ENCODE measurements at places on chromosomes 1 and 21.
A peak's percentile ranks its signal among the peaks of the same experiment; 100 is the strongest.

DNA sequence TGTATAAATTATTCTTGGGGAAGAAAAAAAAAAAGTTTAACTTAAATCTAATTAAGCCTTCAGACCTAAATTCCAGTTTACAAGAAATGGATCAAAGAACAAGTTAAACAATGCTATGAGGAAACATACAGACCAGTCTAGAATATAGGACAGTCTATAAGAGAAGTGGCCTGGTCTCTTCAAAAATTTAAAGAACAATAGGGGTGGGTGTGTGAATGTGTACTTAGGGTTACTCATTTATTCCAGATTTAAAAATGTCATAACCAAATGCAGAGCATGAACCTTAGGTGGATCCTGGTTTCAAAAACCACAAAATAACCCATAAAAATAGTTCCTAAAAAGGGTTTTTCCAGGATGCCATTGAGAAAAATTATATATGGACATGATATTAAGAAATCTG is 21.8 kb upstream of the SYNJ1 start:
- no peak for DNase-seq

GRCh38 chr1:33361532-33362235 is 40.8 kb upstream of the A3GALT2 start:
- no peak for DNase-seq

- no peak for DNase-seq
Observed at GRCh38 chr1:29502225-29502910, 266.0 kb downstream of the PTPRU start.

- DNase-seq, result peak; percentile 22
Observed at GRCh38 chr1:7302873-7303272, 468.2 kb upstream of the VAMP3 start.

- peak; percentile 46 for DNase-seq
Observed at GRCh38 chr1:86507935-86508582, 38.8 kb upstream of the CLCA4 start.

DNA sequence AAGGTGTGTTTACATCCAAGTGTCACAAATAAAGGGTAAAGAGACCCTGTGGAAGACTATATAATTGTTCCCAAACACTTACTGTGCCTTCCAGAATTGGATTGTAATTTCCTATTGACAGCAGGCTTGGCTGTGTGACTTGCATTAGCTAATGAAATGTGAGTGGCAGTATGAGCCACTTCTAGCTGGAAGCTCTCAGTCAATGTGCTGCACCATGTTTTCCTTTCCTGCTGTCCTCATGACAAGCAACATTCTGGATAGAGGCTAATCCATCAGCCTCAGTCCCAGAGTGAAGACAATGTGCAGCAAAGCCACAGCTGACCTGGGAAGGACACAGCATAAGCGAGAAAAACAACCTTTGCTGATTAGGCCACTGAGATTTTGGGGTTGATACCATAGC is 5.9 kb upstream of the FOXJ3 start:
- no peak for DNase-seq

- DNase-seq, result peak; percentile 44
Observed at GRCh38 chr1:8147956-8148355, 121.8 kb upstream of the ERRFI1 start.

DNA sequence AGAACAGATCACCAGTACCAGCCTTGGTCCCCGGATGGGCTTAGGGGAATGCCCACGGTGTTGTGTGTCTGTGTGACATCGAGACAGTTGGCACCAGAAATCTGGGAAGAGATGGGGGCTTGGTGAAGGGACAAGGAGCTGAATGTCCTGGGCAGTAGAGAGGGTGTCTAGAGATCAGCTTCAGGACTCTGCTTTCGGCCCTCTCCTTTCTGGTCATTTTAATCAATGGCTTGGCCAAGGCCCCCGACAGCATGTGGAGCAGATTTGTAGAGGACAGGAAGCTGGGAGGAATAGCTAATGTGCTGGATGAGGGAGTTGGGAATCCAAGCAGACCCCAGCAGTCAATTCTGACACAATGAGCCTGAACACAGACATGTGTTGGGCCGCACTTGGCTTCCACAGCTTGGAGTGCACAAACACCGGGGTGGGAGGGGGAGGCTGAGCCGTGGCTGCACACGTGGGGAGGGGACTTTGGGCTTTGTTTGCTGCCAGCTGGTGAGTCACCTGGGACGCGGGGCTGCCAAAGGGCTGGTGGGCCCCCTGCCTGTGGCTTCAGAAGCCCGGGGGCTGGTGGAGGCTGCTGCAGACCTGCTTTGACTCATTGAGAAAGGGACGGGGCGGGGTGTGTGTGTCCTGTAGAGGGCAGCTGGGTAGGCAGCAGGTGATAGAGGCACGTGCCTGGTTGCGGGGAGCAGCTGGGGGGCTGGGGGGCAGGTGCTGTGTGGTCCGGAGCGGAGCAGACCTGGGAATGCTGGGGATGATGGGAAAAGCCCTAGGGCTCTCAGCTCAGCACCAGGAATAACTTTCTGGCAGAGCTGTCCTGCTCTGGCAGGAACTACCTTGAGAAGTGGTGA is 20.9 kb downstream of the SLC1A7 start:
- peak; percentile 58 for DNase-seq

DNA sequence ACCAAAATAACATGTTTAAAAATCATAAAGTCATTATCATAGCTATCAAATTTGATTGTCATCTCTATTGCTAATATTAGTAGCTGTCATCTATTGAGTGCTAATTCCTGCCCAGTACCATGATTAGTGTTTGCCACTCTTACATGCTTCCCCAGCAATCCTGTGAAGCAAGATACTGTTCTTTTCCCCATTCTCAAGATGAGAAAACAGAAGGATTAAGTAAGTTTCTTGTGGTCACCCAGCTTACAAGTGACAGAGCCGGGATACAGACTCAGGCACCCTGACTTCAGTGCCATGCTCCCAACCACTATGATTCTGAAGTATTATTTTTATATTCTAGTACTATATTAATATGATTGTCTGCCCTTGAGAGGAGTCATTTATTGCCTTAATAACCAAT is 36.5 kb downstream of the LRRC8C start:
- DNase-seq, result no peak

GRCh38 chr1:100736746-100737145 is 17.2 kb downstream of the VCAM1 start:
- peak; percentile 54 for DNase-seq

- DNase-seq, result no peak
Observed at GRCh38 chr1:240193679-240194078, 102.0 kb downstream of the FMN2 start.

DNA sequence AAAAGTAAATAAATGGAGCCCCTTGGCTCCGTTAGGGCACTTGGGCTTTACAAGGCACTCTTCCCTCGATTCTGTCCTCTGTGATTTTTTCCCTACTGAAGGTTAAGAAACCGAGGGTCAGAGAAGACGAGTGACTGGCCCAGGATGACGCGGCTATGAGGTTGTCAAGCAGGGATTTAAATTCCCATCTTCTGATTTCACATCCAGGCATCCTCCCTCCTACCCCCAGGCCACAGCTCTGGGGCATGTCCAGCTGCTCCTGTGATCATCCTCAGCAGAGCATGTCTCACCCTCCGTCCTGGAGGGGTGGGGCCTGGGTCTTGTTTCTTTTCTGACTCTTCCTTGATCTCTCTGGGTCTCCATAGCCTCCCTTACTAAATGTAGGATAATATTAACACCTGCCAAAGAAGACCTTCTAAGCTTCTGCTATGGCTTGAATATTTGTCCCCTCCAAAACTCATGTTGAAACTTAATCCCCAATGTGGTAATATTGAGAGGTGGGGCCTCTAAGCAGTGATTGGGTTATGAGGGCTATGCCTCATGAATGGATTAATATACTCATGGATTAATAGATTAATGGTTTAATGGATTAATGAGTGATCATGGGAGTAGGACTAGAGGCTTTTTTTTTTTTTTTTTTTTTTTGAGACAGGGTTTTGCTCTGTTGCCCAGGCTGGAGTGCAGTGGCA is 4.6 kb downstream of the CRYBG2 start:
- peak; percentile 49 for DNase-seq

- no peak for DNase-seq
Observed at GRCh38 chr1:67740543-67740942, 55.5 kb downstream of the GADD45A start.

GRCh38 chr1:33302325-33302724 is 18.6 kb downstream of the A3GALT2 start:
- DNase-seq, result no peak

GRCh38 chr1:39632682-39633417 is 6.6 kb downstream of the HEYL start:
- peak; percentile 59 for DNase-seq

DNA sequence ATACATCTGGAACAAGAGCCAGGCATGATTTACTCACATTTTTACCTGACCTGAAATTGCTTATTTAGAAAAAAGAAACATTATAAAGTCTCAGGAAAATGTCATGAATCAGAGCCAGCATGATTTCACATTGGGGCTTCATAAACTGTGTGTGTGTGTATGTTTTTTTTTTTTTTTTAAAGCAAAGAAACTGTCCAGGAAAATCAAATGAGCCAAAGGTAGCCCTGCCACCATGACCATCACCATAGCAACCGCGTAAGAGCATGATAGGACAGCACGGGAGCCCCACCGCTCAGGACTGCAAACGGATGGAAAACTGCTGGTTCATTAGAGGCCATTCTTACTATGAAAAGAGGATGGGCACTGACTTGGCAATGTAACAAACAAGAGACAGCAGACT is 139.2 kb downstream of the NTMT2 start:
- DNase-seq, result no peak

- DNase-seq, result peak; percentile 71
Observed at GRCh38 chr1:108897865-108898720, 21.3 kb downstream of the GPSM2 start.

- DNase-seq, result no peak
Observed at GRCh38 chr1:216702170-216702569, 21.1 kb downstream of the ESRRG start.

- DNase-seq, result no peak
Observed at GRCh38 chr1:24316645-24317044, 2.5 kb upstream of the GRHL3 start.

DNA sequence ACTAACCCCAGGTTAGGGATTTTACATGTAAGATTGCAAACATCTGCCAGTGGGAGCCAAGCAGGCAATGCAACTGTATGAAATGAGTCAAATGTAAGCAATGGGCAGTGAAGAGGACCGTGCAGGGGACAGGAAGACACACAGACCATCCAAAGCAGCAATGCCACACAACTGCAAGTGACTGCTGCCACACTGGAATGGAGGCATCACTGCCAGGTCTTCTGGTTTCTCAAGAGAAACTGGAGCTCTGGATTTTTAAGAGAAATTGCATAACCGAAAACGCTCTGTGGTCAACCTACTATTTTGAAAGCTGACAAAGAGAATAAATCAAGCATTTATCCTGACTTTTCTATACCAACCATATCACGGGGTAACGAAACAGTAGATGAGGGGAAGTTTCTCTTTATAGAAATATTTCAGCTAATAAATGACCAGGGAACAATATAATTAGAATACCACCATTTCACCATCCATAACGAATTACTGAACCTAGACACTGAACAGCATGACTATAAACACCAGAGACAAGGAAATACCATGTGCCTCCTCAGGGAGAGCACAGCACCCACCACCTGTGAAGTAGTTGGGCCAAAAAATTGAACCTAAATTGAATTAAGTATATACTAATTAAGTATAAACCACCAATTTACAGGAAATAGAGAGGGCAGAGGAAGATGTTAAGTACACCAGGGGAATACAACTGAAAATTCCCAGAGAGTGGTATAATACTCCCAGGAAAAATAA is 4.4 kb downstream of the AK2 start:
- DNase-seq, result no peak

- DNase-seq, result no peak
Observed at GRCh38 chr1:14948112-14948652, 205.4 kb upstream of the TMEM51 start.

- DNase-seq, result no peak
Observed at GRCh38 chr1:28067523-28068090, 20.8 kb downstream of the EYA3 start.

DNA sequence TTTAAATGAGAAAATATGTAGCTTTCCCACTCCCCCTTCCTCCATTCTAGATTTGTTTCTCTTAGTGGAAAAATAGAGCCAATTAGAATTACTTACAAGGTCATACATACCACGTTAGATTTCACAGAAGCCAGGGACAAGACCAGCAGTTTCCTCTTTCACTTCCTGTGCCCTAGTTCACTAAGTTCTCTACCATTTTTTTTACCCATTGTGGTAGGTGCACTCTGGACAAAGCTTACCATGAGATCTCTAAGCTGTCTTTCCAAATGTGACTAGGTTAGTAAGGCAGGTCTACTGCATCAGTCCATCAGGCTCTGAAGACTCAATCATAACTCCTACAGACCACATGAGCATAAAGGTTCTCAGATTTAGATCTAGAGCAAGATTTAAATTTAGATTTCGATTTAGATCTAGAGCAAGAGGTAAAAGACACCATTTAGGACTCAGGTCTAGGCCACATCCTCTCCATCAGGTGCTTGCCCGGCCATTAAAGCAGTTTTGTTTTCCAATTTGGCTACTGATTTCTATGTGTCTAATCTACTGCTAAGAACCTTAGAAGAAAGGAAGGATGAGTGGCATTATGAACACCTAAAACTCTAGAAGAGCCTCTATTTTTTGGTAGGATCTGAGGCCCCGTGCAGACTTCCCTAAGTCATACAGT is 235.3 kb downstream of the FAF1 start:
- DNase-seq, result no peak

DNA sequence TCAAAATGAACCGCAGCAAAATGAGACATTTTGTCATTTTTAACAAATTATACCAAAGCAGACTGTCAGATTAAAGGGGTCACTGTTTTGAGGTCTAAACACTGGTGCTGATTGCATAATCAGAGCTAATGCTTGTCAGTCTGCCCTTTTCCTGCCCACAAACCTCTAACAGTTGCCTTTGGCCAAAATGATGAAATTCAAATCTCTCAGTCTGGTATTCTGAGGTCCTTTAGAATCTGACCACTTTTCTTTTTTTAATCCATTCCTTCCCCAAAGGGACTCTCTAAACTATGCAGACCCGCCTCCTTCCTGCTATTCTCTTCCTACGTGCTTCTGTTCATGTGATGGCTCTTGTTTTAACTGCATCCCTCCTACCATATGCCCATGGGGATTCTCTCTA is 145.2 kb upstream of the SPATA6 start:
- peak; percentile 61 for DNase-seq

GRCh38 chr21:14766241-14766640 is 220.1 kb upstream of the SAMSN1 start:
- DNase-seq, result no peak

GRCh38 chr21:40011371-40011770 is 144.1 kb downstream of the PCP4 start:
- DNase-seq, result no peak

DNA sequence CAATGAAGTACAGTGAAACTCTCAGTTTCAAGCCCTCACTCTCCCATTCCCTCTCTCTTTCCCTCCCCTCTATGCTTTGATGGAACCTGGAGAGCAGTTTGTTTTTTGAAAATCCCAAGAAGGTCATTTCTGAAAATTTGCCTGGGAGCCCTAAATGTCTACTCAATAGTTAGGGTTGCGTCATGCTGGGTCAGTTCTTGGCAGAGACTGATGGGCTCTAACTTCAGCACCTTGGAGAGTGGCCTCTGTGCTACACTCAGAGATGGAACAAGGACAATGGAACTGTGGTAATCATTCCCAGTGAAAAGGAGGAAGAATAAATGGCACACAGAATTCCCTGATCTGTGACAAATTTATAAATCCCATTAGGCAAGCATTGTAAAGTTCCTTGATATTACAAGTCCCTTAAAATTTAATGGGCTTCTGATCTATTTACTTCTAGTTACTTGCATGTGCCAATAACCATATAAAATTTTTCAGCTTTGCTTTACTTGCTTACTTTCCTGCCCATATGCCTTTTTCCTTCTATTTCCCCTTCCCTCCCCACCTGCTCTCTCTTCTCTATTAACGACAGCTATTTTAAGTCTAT is 182.9 kb upstream of the KCND3 start:
- DNase-seq, result peak; percentile 54
